ENCODE measurements at places on chromosomes 11 and 22. TPM values are rescaled to one million over a fixed set of nuclear protein-coding genes. Genes with fewer than 3 reads are reported as not detected.

Gene CDC42EP1
- 54.1 TPM for total RNA-seq

Gene TECTA
- total RNA-seq, result not detected

Gene TBC1D22A
- total RNA-seq, result 18.9 TPM

Gene PTH
- total RNA-seq, result not detected

Gene BEST1
- 1.4 TPM for total RNA-seq

Gene HSPB2
- total RNA-seq, result not detected

Gene FAM83F
- 46.1 TPM for total RNA-seq

Gene ZC3H12C
- total RNA-seq, result 5.6 TPM

Gene DEUP1
- not detected for total RNA-seq

Gene MS4A7
- total RNA-seq, result not detected

Gene TMPRSS5
- total RNA-seq, result not detected

Gene GAS2L1
- 48.2 TPM for total RNA-seq
